ENCODE measurements at places on chromosomes 3 and 15.

DNA sequence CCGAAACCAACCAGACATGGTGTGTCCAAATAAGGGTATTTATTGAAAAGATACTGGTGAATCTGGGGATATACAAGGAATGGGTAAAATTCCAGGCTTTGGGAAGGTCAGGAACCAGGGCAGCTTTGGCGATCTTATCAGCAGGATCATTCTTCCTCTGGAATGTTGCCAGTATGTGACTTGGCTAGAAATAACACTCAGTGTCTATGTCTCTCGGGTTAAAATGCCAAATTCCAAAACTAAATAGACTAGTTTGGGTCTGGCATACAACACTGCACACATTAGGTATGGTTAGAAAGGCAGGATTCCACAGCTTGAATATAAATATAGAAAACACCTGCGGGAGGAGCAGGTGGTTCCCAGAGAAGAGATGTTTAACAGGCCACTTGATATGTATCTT, 220.2 kb upstream of the CD96 start:
- DNase-seq: no peak

DNA sequence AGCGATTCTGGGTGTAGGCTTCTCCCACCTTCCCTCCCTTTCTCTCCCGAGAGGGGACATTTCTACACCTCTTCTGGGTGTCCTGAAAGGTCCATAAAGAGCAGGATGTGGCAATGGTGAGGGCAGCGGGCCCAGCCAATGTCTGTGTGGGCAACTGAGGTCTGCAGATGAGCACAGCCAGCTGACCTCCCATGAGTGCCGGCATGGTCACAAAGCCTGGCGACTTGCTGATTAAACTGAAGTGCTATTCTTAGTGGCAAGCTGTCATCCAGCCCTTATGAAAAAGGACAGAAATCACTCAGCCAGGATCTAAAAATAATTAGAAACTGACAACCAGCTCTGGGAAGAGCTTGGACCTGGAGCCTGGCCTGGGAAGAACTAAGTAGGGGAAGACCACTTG, 124.3 kb upstream of the RGMA start:
- DNase-seq: no peak

- no peak for DNase-seq
Measured at GRCh38 chr3:139136469-139137202, 91.9 kb upstream of the PRR23C start.

GRCh38 chr3:124832782-124833709, 54.1 kb downstream of the ITGB5 start:
- no peak for DNase-seq

DNA sequence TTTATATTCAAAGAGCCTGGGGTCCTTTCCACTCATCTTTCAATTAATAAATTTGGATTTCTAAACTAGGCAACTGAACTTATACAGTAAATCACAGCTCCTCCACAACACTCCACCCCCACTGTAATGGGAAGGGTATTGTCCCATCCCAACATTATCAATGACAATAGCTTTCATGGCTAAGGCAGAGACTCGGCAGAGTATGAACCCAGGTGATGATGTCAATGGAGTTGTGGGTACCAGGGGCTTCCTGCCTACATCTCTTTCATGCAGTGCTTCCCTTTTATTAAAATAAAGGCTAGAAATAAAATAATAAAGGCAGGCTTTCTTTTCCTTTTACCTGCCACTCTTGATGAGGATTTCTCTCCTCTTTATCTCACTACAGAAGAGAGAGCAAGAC, 109.5 kb downstream of the ADAM10 start:
- DNase-seq: no peak

GRCh38 chr3:57596495-57597126, 533 bp downstream of the ARF4 start:
- peak; percentile 70 for DNase-seq

DNA sequence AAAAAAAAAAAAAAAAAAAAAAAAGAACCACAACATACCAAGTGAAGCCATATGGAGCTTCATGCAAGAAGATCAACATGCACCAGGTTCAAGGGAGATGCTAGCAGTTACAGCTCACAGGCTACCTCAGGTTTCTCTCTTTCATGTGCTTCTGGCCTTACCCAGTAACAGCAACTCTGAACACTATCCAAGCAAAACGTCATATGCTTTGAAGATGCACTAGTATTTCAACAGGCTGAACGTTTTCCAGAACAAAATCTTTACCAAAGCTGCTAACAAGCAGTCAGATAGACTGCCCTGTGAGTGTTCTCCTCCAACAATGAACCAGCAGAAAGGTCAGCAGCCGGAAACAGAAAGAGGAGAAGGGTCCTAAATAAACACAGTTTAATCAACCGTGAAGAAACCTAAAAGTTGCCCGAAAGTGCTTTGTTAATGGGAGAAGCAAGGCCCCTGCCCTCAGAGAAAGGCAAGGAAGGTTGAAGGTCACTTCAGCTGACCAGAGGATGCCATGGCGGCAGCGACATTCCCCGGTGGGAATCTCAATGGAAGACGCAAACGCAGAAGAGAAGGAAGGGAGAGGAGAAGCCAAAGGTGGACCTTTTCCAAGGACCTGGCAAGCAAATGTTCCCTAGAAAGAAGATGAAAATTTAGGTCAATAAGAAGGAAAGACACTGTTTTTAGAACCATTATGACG, 80.1 kb downstream of the CCNL1 start:
- DNase-seq: no peak

DNA sequence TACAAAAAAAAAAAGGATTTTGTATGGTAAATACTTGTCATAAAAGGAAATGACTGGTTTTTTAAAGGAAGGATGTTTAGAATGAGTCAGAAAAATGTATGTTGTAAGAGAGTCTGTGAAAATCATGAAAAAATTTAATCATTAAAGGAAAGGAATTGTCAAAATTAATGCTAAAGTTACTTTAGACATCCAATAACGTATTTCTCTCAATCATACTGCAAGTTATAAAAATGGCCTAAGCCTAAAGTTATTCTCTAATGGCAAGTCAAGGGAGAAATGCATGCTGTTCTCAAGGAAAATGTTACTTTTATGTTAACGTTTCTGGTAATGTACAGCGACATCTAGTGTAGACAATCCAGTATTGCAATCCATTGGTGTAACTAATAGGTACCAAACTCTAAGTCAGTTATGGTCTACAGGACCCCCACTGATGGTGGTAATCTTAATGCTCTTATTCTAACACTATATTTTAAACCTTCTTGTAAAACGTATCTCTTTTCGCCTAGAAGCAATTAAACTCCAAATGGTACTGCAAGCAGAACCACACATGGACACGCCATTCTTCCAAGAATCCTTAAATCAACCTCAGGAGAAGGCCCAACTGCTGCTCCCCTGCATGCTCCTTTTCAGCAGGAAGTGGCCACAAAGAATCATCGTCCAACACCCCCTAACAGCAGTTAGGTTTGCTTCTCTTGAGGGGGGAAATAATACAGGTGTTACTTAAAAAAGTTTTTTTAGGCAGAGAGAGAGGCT, 35.2 kb downstream of the NCEH1 start:
- no peak for DNase-seq

DNA sequence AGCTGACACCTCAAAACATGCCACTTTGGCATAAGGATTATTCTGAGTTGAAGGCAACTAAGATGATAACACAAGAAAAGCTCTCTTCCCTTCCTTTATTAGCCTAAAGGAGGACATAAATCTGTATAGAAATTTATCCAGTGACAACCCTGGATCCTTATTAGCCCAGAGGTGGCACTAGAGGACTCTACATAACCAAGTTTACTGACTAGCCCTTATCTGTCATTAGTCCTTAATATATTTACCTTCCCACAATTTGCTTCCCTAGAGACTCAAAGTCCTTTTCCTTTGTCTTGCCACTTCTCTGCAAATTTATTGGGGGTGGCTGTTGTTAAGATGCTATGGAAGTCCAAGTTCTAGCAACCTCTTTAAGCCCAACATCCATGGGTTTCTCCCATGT, 26.7 kb downstream of the CEP70 start:
- DNase-seq: no peak

DNA sequence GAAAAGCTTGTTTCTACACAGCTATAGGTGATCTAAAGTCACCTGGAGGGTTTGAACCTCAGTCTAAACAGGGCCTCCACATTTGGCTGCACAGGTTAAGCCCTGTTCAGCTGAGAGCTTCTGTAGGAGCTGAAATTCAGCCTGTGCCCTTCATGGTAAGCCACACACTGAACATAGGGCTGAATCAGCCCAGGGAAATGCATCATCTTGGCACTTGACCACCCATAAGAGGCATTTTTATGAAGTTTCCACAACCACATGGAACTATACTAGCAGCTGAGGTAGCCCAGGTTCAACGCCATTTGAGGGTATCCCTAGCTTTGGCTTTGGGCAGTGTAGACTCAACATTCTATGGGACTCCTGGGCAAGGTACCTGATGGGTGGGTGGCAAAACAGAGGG, 126.8 kb downstream of the FAM174B start:
- DNase-seq: no peak

DNA sequence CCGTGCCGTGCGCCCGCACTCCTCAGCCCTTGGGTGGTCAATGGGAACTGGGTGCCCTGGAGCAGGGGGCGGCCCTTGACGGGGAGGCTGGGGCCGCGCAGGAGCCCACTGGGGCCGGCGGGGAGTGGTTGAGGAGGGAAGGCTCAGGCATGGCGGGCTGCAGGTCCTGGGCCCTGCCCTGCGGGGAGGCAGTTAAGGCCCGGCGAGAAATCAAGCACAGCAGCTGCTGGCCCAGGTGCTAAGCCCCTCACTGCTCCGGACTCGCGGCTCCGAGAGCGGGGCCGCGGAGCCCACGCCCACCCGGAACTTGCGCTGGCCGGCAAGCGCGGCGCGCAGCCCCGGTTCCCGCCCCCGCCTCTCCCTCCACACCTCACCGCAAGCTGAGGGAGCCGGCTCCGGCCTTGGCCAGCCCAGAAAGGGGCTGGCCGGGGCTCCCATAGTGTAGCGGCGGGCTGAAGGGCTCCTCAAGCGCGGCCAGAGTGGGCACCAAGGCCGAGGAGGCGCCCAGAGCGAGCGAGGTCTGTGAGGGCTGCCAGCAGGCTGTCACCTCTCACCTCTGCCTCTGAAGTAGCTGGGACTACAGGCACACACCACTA, 7.8 kb downstream of the GP9 start:
- DNase-seq: no peak

DNA sequence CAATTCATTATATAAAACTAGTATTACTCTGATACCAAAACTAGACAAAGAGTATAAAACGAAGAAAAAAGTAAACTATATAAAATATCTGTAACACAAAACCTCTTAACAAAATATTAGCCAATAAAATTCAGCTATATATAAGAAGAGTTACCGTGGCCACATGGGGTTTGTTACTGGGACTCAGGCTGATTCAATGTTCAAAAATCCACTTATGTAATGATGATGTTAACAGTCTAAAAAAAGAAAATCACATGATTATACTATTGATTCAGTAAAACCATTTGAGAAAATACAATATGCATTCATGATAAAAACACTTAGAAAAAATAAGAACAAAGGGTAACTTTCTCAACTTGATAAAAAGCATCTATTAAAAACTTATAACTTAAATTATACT, 18.3 kb downstream of the P2RY1 start:
- no peak for DNase-seq

GRCh38 chr15:75008629-75009326, 13.4 kb downstream of the SCAMP5 start:
- no peak for DNase-seq

DNA sequence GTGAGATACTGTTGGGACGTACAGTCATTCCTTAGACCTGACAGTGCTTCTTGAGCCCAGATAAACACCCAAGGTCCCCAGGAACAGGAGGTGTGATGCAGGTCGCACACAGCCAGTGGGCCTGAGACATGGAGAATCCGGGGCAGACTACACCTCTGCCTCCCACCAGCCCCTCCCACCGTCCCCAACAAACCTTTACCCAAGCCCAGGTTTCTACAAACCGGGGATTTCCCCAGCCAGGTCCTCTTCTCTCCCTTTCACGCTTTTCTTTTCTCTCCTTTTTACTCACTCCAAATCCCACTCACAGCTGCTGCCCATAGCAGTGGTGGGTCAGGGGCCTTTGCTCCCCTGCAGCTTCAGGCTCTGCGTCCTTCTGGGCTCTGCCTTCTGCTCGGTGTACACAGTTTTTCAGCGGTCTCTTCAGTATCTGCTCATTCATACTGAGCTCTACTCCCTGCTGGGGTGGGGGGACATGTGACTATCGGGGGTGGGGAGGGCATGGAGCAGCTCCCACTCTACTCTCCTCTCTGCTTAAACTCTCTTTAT, 4.8 kb upstream of the PCSK6 start:
- DNase-seq: no peak

- no peak for DNase-seq
Measured at GRCh38 chr3:50445919-50446318, 57.5 kb downstream of the CACNA2D2 start.

- no peak for DNase-seq
Measured at GRCh38 chr3:114439284-114439683, 145.5 kb downstream of the TIGIT start.

DNA sequence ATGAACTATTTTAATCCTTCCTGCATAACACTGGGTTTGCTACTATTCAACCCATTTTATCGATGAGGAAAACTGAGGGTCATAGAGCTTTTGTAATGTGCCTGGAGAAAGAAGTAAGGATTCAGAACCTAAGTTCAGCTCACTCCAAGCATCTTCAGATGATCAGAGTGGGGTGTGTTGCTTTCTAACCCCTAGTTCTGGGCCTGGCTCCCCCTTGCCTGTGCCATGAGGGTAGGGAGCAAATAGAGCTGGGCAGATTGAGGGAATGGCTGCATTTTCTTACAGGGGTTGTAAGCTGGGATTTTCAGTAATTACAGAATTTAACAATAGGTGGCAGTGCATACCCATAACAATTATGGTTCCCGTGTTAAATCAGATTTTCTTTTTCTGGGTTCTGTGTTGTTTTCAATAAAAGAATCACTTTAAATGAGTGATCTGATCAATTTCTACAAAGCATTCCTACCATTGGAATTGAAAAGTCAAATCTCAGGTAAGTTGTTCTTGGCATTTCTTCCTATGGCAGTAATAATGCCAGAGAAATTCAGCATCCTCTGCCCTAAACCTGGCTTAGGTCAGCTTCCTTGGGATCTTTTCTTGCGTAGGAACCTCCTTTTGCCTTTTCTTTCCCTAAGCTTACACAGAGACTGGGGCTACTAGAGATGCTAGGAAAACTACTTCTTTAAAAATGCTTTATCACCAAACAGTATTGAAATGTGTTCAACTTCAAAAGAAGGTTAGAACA, 103.8 kb upstream of the IL12A start:
- no peak for DNase-seq

DNA sequence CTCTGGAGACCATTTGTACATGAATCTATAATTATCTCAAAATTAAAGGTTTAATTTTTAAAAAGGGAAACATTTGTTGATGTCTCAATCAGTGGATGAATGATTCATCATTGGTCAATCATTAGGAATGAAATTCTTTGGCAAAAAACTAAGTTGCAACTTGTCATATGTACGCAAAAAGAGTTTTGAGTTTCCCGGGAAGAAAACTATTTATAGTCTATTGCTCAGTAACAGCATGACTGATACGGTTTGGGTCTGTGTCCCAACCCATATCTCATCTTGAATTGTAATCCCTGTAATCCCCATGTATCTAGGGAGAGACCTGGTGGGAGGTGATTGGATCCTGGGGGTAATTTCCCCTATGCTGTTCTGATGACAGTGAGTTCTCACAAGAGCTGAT, 765.8 kb upstream of the ROBO1 start:
- DNase-seq: no peak

- no peak for DNase-seq
Measured at GRCh38 chr3:174957081-174957480, 97.9 kb downstream of the NAALADL2 start.

GRCh38 chr3:139234491-139234890, 109.3 kb upstream of the MRPS22 start:
- DNase-seq: no peak
